ENCODE measurements at places on chromosomes 4 and X.

DNA sequence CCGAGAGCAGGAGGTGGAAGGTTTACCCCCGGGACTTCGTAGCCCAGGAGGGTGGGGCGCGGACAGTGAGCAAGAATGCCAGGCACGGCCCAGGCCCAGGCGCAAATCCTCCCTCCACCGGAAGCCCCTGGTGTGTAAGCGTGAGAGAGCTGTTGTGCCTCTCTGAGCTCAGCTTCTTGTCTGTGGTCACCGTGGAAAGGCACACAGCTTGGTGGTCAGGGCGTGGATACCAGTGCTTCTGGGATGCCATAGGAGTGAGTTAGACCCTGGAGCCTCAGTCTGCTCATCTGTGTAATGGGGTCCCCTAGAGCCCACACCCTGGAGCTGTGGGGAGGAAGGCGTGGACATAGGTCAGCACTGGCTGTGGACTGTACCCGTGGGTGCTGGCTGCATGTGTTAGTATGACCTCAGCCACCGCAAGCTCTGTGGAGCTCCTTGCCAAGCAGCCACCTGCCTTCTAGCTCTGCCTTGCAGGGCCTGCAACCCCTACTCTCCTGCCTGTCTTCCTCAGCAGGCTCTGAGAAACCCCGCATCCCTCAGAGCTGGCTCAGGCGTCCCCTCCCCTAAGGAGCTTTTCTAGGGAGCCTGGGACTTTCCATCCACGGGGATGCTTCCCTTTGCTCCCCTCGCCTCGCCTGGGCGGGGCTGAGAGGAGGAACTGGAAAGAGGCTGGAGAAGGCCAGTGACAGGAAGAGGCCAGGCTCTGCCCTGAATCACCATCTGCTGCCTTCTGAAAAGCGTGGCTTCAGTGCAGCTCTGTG, 28.0 kb upstream of the AFAP1 start:
- H3K27ac ChIP-seq: peak overlapping the region; percentile 30
- peaks cover 35% of the 10 kb centered on the region for H3K4me1 ChIP-seq
- no peaks in the 10 kb centered on the region for H3K36me3 ChIP-seq
- no peak for DNase-seq
- no peaks in the 10 kb centered on the region for H3K27me3 ChIP-seq

GRCh38 chr4:40576651-40577480, 52.8 kb downstream of the RBM47 start:
- peaks cover 14% of the 10 kb centered on the region for H3K4me1 ChIP-seq

DNA sequence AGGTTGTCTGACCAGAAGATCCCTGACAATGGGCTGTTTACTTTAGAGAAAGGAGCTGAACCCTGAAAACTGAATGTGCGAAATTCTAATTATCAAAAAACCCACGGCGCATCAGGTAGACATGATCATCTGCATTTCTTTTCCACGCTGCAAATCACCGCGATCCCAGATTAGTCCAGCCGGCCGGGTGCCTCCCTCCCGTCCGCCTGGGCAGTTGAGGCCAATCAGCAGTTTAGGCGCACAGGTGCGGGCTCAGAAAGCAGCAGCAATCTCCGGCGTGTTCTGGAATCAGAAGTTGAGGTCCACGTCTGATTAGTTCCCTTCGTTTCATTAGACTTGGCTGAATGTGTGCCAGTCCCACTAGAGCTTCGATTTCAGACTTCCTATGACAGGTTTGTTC, 73.9 kb downstream of the ACOX3 start:
- H3K36me3 ChIP-seq: no peaks in the 10 kb centered on the region
- DNase-seq: no peak
- no peak overlapping the region for H3K27ac ChIP-seq
- H3K4me1 ChIP-seq: no peaks in the 10 kb centered on the region

DNA sequence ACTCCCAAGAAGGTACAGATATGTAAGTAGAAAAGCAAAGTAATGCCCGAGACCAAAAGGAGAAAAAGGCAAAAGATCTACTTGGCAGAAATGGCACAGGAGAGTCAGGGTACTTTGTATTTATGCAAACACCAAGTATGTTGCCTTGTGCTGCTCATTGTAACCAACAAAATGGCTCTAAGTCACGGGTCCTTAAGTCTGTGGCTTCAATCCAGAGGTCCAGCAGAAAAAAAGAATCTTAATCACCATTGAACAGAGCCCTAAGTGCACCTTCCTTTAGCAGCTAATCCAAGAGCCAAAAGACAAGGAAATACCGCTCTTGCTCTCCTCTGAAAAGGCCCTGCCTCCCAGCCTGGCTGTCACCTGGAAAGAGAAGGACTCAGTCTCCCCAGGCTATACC, 324.9 kb upstream of the PPARGC1A start:
- no peaks in the 10 kb centered on the region for H3K4me1 ChIP-seq
- H3K27ac ChIP-seq: no peak overlapping the region
- no peaks in the 10 kb centered on the region for H3K36me3 ChIP-seq
- H3K4me3 ChIP-seq: no peak overlapping the region
- no peaks in the 10 kb centered on the region for H3K27me3 ChIP-seq

GRCh38 chr4:126548890-126549289, 1083.9 kb upstream of the INTU start:
- no peaks in the 10 kb centered on the region for H3K4me1 ChIP-seq
- DNase-seq: no peak
- H3K27me3 ChIP-seq: no peaks in the 10 kb centered on the region

Measured in hepatocyte (in vitro differentiated cells).